Stimulated activated CD4-positive, alpha-beta T cell treated with anti-CD3 and anti-CD28 coated beads, TNF-alpha, amount 100 ng/mL, for 1 hour (primary cell): ENCODE measurements at places on chromosomes 5 and 9.
A peak's percentile ranks its signal among the peaks of the same experiment; 100 is the strongest.

GRCh38 chr9:134594078-134594941, 47.3 kb upstream of the COL5A1 start:
- DNase-seq = no peak

GRCh38 chr5:27875148-27875547, 836.8 kb upstream of the CDH9 start:
- DNase-seq = no peak

- no peak for DNase-seq
Measured at GRCh38 chr5:65823204-65823603, 101.2 kb downstream of the NLN start.

GRCh38 chr9:6715755-6716643, 41.8 kb upstream of the KDM4C start:
- peak; percentile 25 for DNase-seq

DNA sequence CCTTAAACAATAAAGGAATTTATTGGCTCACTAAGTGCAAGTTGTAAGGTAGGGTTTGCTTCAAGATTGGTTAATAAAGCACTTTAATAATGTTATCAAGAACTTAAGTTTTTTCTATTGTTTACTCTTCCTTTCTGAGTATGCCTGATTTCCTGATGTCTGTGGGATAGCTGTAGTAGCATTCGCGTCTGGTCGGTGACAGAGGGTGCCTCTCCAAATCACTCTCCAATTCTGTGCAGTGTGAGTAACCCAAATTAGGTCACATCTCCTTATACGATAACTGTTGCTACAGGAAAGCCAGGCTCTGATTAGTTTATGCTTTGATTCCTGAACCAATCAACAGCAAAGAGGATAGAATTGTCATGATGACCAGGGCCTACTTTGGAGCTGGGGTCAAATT, 90.7 kb downstream of the CCDC192 start:
- no peak for DNase-seq

DNA sequence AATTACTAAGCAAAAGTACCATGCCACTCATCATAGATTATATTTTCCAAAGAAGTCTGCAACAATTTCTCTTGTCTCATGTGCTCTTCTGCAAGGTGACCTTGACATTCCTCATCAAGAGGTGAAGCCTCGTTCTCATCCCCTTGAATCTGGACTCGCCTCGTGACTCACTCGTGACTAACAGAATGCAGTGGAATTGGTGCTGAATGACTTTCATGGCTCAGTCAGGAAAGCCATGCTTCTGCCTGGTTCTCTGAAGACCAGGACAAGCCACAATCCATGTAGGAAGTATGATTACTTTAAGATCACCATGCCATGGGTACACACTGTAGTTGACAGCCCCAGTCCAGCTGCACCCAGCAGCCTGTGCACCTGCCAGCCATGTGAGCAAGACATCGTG, 335.8 kb downstream of the GADD45G start:
- DNase-seq = no peak

- DNase-seq = no peak
Measured at GRCh38 chr5:173884402-173885053, 3.6 kb upstream of the CPEB4 start.

DNA sequence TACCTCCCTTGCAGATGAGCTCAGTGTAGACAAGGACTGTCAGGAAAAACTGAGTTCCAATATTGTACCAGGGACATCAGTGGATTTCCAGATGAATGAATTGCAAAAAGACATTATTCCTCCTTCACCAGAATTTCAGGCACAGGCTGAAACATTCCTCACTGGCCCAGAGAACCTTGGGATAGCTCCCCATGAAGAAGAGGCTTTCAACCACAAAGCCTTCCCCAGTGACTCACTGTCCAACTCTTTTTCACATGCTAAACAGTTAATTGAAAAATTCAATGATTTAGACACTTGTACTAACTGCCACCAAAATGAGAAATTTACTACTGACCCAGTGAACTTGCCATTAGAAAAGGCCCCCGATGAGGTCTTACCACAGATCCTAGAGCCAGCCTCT, 144.5 kb downstream of the UNC13B start:
- no peak for DNase-seq

DNA sequence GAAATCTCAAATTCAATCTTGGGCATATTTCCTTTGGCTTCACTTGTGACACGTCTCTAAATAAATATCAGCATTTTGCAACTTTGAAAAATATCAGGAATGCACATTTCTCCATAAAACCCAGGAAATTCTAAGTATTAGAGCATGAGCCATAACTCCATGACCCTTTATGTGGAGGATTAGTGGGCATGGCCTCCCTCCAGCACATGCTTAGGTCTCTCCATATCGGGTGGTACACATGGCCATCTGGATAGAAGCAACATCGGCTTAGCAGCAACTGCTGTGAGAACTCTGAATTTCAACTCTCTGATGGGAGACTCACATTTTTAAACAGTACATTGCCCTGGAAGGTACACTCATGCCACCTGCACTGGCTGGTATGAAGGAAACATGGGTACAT, 73.7 kb upstream of the EGFLAM start:
- DNase-seq = no peak

DNA sequence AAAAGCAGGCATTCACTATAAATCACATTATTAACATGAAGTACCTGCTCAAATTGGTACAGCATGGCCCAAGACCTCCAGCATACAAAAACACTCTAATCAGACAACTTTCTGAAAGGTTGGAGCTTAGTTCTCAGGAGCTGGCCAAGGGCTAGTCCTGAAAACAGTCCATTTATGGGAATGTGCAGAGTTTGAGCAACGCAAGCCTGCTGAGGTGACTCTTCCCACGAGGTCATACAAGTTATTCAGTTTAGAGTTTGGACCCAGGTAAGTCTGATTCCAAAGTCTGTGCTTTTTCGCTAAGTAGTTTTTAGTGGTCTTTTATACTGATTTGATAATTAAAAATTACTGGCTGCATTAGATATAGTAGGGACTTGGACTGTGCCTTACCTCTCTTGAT, 52.6 kb downstream of the AP3S1 start:
- no peak for DNase-seq

DNA sequence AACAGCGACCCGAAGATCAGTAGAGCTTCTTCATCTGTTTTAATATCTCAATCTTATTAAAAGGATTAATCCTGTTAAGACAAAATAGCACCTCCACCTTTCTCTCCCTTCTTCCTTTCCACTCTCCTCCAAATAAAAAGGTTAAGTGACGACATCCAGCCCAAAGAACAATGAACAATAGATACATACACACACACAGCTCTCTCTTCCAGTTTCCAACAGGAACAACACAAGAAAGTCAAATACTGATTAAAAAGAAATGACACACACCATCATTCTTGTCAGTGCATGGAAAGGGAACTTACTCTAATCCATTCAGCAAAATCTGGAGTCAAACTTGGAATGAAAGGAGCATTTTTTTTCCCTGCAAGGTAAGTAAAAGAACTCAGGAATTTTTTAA, 2.8 kb downstream of the ARL15 start:
- no peak for DNase-seq

GRCh38 chr5:132012371-132013005, 1.0 kb upstream of the ACSL6 start:
- DNase-seq = no peak

GRCh38 chr5:130571076-130571475, 594.0 kb downstream of the HINT1 start:
- no peak for DNase-seq

DNA sequence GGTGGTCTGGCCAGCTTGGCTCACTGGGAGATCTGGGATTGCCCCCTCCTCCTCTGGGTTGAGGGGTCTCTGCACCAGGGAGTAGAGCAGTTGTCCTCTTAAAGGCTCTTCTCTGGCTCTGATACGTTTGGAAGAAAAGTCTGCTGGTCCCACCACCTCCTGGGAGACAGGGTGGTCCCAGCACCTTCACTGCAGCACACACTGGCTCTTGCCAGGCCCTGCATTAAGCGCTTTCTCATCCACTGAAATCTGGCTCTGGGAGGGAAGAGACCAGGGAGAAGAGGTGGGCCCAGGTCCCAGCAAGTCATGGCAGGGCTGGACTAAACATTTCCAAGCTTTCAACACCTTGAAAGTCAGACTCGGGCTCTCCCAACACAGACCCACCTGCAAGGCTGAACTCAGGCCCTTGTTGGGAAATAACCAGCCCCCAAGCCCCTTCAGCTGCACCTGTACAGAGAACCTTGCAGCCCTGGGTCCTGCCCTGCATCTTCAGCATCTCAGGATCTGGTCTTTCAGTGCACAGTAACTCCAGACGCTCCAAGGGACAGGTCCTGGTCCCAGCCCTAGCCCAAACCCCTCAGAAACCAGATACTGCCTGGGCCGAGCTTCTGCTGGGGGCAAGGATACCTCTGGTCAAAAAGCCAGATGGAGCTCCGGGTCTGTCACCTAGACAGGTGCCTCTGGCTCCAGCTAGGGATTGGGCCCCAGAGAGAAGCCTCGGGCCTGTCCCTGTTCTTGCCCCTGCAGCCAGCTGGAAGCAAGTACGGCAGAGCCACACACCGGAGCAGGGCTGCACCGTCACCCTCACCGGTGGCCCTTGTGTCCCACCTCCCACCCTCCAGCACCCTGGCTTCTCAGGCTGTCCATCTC, 134.5 kb downstream of the DAB2IP start:
- no peak for DNase-seq
